T-helper 22 cell (primary cell): ENCODE measurements at places on chromosomes 6 and 20.

- DNase-seq = no peak
Measured at GRCh38 chr6:74997646-74998045, 208.2 kb downstream of the COL12A1 start.

DNA sequence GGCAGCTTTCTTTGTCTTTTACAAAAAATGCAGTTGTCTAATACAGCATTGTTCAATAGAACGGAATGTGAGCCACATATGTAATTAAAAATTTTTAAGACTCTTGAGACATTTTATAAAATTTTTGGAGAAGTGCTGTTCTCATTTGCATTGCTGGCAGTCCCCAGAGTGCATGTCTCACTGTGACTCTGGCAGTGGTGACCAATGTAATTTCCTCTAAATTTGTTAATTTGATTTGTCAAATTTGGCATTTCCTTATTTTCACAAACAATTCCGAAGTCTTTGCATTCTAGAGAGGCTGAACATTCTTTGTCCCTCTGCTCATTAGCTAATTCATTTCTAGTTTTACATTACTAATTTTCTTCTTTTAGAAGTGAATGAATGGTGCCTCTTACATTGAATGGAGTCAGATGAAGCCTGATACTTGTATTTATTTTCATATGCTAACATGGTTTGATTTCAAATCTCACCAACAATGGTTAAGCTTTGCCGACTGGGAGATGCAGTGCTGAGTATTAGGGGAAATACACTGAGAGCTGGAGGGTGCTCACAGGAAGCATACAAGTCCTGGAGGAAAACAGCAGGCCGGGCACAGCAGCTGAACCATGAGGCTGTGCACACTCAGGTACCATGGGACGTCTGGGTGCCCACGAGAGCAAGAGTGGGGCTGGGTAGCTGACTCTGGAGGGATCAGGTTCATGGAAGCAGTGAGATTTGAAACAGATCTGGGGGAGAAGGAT is 68.5 kb upstream of the ARMC2 start:
- no peak for DNase-seq

DNA sequence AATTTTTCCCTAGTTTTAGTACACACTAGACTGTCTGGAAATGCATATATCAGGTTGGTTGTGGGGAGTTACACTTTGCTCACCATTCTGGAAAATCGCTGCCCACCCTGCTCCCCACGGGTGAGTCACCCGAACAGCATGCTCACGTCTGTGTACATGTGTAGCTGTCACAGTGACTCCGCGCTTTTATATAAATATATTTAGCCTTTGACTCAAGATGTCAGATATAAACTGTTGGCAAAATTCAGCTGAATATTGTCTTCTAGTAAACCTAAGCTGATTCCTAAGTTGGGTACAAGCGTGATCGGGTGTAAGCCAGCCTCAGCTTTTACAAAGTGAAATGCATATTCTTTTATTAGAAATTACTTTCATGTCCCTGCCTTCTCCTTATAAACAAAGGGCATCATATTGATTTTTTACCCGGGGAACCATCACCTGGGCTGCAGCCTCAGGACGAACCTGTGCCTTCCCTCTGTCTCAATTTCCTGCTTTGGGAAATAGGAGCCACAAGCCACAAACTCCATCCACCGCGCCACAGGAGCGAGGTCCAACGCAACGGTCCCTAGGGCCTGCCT is 4.3 kb downstream of the SDCBP2 start:
- DNase-seq = no peak

DNA sequence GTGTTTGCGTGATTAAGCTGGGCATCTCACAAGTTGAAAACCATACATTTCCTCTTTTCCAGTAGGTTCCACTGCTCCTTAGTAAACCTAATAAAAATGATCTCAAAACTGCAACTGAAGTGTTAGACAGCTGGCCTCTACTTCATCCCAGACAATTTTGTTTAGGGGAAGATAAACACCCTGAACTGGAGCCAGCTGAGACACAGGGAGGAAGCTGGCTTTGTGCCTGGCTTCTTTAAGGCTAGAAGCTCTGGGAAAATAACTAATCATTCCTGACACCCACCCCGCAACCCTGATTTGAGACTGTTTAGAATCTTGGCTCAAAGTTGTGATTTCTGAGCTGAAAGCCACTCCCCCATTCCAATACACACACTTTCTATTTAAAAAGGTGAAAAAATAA is 11.6 kb downstream of the PTPRT start:
- no peak for DNase-seq

DNA sequence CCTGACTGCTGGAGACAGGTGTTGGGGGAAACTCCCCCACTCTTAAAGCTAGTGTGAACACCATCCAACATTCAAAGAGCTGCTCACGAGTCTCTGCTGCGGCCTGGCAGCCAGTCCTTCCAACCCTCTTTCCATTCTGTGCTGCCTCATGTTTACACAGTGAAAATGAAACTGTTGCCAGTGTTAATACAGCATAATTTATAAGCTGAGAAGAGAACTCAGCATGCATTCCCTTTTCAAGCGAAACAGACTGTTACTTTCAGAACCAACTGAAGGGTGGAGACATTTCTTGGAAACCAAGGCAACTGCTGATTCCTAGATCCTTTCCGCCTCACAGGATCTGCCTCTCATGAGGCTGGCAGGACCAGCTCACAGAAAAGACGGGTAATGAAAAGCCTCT is 533.8 kb upstream of the ID4 start:
- no peak for DNase-seq

- no peak for DNase-seq
Measured at GRCh38 chr6:133995296-133995695, 42.3 kb downstream of the TBPL1 start.
